ENCODE measurements at places on chromosomes 7 and 10.
A peak's percentile ranks its signal among the peaks of the same experiment; 100 is the strongest.

GRCh38 chr7:1176891-1177373 lies 16.9 kb upstream of the ZFAND2A start:
- DNase-seq: peak; percentile 45

- DNase-seq: no peak
Measured at GRCh38 chr10:71999360-72000072, 35.3 kb downstream of the CHST3 start.

GRCh38 chr7:97623333-97623732 lies 108.6 kb upstream of the TAC1 start:
- DNase-seq: no peak

GRCh38 chr10:105063796-105064195 lies 422.7 kb downstream of the SORCS3 start:
- DNase-seq: no peak

DNA sequence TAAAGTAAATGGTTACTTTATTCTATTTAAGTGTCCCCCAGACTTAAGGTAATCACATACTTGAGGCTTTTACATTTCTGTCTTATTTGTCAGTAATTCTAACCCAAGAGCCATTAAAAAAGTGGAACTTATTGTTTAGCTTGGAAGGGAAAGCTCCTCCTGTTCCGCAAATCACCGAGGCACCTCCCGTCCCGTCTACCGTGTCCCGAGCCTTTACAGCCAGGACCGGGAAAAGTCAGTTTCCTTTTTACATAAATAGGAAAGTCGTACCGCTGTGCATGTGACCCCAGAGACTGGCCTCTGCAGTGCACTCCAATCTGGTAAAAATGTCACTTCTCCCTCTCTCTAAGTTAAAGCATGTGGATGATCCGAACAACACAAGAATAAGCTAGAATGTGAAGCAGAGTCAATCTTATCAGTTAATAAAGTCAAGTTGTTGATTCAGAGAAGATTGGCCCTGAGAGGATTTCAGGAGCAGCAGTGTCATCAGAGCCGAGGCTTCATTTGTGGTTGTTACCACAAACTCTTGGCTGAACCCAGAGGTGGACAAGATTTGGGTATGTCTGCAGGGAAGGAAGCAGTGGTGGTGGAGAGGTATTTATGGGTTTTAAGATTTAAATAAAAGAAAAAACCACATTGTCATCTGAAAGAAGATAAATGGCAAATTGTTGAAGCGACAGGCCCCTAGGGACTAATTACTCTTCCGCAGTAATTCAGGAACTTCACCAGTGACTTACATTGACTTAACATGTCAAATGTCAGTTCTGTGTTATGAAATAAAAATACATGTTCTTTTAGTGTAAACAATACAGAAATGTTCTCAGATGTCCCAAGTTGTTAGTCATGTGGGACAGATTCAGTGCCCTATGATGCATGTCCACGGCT lies 316.6 kb upstream of the ZNF32 start:
- DNase-seq: no peak

- DNase-seq: no peak
Measured at GRCh38 chr7:121459148-121459547, 63.0 kb upstream of the FAM3C start.

DNA sequence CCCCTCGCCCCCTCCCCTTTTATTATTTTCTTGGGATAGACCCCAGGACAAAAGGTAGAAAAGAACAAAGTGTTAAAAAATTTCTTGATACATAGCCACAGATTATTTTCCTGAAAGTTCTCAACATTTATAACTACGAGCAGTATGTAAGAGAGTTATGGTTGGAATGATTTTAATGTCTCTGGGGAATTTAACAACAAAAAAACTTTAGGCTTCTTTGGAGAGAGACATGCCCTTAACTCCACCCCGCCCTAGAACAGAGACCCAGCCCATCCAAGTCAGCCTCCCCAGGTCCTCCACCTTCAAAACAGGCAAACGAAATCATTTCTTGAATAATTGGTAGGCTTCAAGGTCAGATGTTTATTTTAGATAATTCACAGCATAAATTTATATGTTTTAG lies 97.1 kb downstream of the TCF7L2 start:
- no peak for DNase-seq

- DNase-seq: no peak
Measured at GRCh38 chr7:122919643-122920181, 33.5 kb upstream of the CADPS2 start.

GRCh38 chr7:129256221-129256620 lies 31.4 kb downstream of the AHCYL2 start:
- DNase-seq: no peak

DNA sequence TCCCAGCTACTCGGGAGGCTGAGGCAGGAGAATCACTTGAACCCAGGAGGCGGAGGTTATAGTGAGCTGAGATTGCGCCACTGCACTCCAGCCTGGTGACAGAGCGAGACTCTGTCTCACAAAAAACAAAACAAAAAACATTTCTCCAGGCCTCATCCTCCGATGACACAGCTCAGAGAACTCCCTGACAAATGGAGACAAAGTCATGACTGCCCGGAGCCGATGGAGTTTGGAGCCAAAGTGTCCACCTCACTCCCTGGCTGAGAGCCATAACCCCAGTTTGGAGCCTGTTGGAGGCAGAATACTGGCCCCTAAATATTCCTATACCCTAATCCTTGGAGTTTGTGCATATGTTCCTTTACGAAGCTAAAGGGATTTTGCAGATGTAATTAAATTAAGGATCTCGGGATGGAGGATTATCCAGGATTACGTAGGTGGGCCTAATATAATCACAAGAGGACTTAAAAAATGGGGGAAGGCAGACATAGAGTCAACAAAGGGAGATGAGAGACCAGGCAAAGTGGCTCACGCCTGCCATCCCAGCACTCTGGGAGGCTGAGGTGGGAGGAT lies 22.7 kb downstream of the SSC4D start:
- no peak for DNase-seq

DNA sequence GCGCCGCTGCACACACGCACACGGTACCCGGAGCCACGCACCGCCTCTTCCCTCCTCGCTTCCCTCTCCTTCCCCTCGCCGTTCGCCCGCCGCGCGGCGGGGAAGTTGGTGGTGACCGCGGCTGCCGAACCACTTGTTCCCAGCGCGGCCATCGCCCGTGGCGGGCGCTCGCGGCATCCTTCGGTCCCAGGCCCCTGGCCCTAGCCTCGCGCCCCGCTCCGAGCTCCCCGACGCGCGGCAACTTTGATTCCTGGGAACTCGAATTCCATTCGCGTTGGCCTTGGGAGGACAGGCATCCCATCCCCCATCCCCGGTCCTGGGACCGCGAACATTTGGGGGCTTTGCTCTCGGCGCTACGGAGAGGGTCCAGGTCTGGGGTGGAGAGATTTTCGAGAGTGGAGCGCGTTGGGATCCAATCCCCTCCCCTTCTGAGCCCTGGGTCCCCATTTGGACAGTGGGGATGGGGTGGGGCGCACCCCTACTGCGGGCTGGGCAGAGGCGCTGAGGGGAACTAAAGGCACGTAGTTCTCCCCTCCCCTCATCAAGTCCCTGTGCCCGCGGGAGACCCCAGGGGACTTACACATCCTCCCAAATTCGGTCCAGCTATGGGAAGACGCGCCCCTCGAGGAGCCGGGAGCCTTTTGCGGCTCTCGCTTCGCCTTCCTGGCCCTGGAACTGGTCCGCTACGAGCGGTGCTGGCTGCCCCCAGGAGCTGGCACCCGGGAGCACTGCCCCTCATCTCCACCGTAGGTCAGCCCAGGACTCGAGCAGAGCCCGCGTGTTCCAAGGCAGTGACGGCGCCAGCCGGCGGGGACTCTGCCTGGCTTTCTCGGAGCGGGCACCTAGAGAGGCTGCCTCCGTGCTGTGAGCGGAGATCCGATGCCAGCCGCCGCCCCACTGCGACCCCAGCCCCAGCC lies 834 bp downstream of the CDH23 start:
- DNase-seq: no peak

DNA sequence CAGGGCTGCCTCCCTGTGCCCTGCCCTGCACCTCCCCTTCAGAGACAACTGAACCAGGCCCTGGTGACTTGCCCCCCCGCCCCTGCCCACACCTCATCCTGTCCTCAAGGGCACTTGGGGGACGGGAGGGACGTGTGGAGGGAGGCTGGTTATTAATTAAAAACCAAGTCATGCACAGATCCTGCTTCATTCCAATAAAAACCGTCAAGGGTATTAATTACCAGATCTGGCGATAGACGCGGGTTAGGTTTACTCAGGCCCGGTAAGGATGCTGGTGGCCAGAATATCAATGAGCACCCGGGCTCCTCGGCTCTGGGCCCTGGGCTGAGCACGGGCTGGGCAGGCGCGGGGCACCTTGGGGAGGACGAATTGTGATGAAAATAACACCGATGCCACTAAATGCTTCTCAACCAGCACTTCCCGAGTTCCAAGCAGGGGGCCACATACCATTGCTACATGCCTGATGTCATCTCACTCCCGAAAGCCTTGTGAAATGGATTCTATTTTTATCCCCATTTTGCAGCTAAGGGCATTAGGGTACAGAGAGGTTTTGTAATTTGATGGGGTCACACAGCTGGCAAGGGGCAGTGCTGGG lies 24.5 kb upstream of the GTF2IRD1 start:
- no peak for DNase-seq

DNA sequence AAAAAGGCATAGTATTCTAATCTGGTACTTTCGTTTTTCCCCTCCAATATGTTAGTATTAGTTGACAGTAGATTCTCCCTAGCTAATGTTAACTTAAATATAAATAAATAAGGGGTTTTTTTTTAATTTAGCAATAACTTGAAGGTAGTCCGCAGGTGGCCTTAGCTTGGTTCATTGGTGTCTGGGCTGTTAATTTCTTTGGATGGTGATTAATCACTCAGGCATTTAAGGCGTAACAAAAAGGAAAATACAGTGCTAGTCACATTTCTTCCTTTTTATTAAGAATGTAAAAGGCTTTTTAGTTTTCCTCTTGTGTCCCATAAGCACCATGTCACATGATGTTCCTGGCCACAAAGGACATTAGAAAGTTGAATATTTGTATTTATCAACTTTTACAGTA lies 161.0 kb upstream of the POT1 start:
- no peak for DNase-seq

- no peak for DNase-seq
Measured at GRCh38 chr10:59880971-59881510, 25.3 kb downstream of the CCDC6 start.

DNA sequence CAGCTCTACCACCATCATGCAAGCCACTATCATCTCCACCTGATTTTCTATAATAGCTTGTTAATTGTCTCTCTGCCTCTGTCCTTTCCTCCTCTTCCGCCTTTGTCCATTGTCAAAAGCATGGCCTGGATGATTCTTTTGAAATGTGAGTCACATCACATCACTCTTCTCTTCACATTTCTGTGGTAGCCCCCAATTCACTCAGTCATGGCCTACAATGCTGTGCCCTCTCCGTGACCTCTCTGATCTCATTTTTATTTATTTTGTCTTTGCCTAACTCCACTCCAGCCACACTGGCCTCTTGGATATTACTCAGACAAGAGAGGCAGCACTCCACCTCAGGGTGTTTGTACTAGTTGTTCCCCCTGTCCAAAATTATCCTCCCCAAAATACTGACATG lies 4.9 kb upstream of the ABCB4 start:
- DNase-seq: no peak

GRCh38 chr10:88386204-88386788 lies 196.8 kb downstream of the RNLS start:
- no peak for DNase-seq

Data from stimulated activated CD8-positive, alpha-beta memory T cell treated with anti-CD3 and anti-CD28 coated beads, Interleukin-2, amount 100 ng/mL, for 1 hour (primary cell).